ENCODE measurements at places on chromosomes 3 and 15.

DNA sequence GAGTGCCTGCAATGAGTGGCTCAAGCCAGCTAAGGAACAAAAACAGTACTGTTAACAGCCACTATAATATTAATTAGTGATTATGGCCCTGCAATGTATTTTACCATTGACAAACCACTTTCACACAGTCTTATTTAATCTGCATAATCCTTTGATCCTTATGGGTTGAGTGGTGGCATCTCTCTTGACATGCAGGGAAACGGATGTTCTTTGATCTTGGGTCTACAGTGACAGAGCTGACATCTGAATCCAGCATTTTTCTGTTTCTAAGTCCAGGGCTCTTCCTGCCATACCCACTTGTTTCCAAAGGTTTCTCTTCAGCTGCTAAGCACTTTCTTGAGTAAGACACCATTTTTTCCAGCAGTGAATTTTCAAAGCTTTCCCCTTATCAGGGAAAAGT lies 277.7 kb upstream of the ROPN1 start:
- DNase-seq = no peak

- DNase-seq = no peak
Observed at GRCh38 chr3:126913524-126913923, 69.4 kb upstream of the PLXNA1 start.

- no peak for DNase-seq
Observed at GRCh38 chr3:63353383-63353782, 75.3 kb downstream of the SYNPR start.

GRCh38 chr15:74782259-74783071 lies 585 bp downstream of the CSK start:
- DNase-seq = peak; percentile 65

DNA sequence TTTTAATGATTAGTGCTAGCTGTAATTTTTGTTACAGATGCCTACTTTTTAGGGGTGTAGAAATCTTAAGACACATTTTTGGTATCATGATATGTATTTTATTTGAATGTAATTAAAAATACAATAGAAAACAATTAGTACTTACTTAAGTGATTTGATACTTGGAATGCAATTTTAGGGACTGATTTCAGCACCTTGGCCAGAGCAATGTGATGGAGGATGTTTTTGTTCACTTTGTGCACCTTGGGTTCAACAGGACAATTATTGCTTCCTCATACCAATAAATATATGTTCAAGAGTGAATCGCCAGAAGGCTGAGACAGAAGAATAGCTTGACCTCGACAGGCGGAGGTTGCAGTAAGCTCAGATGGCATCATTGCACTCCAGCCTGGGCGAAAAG lies 22.3 kb downstream of the GMNC start:
- no peak for DNase-seq

- no peak for DNase-seq
Observed at GRCh38 chr3:53998980-53999379, 107.3 kb upstream of the SELENOK start.

DNA sequence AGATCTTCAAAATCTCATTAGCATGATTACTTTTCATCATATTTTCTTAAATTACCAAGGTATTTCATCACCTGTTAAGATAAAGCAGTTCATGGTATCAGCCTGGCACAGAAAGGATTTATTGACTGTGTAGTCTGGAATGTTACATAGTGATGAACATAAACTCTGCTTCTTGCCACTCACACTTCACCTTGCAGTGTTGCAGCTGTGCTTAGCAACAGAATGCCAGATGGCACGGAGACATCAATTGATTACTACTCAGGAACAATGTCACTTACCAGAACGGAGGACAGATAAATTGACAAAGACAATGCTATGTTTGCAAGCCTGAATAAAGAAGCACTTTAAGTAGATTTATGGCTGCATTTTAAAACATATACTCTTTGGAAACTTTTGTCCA lies 15.0 kb upstream of the BCHE start:
- no peak for DNase-seq

- DNase-seq = no peak
Observed at GRCh38 chr15:33377204-33377603, 66.4 kb downstream of the RYR3 start.

DNA sequence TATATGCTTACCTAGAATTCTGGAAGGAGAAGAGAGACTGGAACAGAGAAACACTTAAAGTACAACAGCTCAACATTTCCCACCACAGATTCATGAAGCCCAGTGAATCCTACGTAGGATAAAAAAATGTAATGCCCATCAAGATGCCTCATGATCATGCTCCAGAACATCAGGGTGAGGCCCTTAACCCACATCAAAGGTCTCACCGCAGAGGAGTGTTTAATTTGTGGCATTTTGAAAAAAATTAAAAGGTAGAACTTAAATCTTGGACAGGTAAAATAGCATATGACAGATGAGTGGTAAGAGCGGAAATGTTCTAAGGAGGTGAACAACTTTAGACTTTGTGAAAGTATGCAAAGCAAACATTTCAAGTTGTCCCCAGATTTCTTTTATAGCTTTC lies 9.7 kb upstream of the SLC6A20 start:
- no peak for DNase-seq

DNA sequence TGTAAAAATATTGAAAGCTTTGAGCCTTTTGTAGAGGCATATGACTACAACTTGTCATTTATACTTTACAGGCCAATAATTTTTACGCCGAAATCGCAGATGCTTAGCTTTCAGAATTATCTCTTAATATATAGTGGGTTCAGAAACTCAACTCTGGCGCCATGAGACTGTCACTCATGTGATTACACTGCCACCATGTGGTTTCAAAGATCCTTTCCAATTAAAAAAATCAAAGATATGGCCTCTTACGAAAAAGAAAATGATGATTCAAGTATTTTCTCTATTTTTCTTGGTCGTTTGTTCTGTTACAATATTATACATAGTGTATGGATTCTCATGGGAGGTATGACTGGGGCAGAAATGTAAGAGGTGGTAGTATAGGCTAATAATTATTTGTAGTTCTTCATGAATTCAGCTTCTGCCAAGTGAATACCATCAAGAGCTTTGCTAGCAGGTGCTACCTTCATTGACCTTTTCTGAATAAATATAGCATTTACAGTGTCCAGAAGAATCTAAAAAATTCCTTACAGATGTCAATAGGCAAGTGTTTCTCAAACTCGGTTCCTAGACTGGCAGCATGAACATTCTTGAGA lies 751.7 kb upstream of the GOLIM4 start:
- no peak for DNase-seq

DNA sequence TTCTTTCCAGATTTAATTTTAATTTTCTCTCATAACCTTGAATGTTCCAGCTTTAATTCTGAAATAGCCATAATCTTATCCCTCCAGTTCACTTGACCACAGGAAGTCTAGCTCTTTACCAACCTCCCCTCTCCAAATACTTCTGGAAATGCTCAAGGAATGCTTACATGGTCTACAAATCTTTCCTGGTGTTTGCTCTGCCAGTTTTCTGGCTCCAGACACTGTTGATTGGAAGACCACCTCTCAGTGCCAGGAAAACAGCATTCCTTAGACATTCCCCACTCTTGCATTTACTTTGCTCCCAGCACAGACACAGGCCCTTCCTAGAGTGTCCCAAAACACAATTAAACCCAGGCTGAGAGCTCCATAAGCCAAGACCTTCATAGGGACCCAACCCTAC lies 98.6 kb downstream of the MESD start:
- DNase-seq = no peak

DNA sequence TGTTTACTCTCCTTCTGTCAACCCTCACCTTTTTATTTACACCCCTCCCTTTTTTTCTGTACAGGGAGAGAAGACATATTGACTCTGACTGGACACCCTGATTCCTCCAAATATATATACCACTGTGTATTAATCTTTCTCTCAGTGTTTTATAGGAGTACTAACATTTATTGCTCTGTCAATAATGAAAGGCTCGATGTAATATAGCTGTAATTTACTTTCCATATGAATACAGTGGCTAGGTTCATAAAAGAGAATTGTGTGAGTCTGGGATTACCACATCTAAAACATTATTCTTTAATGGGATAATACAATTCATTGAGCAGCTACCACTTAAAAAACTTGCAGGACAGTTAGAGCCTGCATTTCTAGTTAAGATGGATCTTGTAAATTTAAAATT lies 194.3 kb downstream of the SV2B start:
- DNase-seq = no peak

DNA sequence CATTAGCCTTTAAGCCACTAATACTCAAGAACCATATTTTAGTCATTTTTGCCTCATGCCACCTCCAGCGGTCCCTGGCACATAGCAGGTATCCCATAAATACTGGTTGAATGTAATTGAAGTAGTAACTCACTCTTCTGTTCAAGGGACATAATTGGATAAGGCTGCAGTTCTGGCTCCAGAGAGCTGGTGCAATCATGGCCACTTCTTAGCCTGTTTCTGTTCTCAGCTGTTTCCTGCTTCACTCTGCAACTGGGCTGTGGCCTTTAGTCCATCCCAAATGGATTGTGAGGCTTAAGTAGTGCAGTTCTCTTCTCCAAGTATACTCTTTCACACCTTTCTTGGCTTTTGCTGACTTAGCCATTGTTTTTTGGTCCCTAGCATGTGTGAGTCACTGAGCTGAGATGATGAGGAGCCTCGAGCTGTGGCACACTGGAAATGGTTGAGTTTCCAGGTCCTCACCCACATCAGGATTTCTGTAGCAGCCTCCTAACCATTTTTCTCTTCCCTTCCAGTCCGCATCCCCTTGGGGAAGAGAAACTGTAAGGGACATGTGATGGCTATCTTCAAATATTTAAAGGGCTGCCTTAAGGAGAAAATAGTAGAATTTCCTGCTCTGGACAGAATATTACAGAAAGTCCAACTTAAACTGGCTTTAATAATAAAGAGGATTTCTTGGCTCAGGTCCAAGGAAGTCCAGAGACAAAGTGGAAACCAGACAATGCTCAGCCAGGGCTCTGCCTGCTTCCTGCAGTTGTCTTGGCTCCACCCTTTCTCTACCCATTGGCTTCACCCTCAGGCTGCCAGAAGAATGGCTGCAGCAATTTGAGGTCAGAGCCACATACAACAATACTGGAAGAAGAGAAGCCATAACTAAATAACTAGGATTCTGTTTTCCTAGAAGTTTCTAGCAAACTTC lies 305.4 kb upstream of the ROPN1 start:
- no peak for DNase-seq

DNA sequence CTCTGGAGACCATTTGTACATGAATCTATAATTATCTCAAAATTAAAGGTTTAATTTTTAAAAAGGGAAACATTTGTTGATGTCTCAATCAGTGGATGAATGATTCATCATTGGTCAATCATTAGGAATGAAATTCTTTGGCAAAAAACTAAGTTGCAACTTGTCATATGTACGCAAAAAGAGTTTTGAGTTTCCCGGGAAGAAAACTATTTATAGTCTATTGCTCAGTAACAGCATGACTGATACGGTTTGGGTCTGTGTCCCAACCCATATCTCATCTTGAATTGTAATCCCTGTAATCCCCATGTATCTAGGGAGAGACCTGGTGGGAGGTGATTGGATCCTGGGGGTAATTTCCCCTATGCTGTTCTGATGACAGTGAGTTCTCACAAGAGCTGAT lies 765.8 kb upstream of the ROBO1 start:
- DNase-seq = no peak

DNA sequence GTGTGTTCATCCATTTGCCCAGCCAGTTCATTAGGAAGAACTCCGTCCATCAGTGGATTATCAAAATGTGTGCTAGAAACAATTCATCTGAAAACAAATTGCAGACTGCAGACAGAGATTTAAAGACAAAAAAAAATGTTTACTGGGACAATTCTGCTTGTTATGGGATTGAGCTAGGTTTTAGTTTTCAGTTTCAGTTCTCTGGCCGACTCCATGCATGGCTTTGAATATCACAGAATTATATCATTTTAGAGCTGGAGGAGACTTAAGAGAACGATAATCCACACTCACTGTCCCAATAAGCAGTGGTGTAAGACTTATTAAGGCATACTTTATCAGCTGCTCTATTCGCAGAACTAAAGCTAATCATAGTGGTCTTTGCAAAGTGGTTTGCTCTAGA lies 51.1 kb downstream of the TFG start:
- DNase-seq = no peak

DNA sequence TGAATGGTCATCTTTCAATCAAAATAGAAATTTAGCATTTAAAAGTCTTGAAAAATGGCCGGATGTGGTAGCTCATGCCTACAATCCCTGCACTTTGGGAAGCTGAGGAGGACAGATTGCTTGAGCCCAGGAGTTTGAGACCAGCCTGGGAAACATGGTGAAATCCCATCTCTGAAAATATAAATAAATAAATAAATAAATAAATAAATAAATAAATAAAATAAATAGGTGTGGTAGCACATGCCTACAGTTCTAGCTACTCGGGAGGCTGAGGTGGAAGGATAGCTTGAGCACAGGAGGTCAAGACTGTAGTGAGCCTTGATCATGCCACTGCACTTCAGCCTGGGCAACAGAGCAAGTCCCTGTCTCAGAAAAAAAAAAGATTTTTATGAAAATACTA lies 25.9 kb downstream of the SLC30A4 start:
- DNase-seq = no peak

DNA sequence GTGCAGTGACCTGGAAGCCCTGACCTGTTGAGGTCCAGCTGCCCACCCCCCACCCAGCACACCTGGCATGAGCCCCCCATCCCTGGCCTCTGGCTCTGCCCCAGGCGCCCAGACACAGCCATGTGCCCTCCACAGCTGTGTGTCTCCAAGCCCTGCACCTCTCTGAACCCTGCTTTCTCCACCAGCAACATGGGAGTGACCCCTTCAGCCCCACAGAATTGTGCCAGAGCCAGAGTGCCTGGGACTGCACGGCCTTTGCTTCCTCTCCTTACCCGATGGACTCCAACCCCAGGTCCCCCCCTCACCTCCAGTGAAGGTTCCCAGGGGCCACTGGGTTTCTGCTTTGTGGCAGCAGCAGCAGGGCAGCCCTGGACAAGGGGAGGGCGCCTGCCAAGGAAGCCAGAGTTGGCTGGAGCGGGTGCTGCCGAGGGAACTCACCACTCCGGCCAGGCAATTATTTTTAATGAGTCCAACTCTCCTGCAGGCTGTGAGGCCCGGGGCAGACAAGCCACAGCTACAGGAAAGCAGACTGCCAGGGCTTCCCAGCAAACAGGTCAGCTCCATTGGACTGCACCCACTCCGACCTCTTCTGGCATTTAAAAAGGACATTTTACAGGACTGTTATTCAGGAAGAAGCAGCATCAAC lies 24.1 kb downstream of the PRR20G start:
- DNase-seq = no peak

- no peak for DNase-seq
Observed at GRCh38 chr3:115478359-115478758, 145.0 kb upstream of the GAP43 start.

GRCh38 chr15:83207009-83207659 lies 489 bp downstream of the HDGFL3 start:
- no peak for DNase-seq

- DNase-seq = no peak
Observed at GRCh38 chr15:100284191-100284590, 57.6 kb downstream of the ADAMTS17 start.

All from CD4-positive, alpha-beta T cell treated with Interleukin-1 beta for 1 hour (primary cell).